Stimulated activated CD4-positive, alpha-beta T cell treated with anti-CD3 and anti-CD28 coated beads, Interleukin-4, amount 100 ng/mL, for 48 hours (primary cell): ENCODE measurements at places on chromosomes 2 and 18.
A peak's percentile ranks its signal among the peaks of the same experiment; 100 is the strongest.

DNA sequence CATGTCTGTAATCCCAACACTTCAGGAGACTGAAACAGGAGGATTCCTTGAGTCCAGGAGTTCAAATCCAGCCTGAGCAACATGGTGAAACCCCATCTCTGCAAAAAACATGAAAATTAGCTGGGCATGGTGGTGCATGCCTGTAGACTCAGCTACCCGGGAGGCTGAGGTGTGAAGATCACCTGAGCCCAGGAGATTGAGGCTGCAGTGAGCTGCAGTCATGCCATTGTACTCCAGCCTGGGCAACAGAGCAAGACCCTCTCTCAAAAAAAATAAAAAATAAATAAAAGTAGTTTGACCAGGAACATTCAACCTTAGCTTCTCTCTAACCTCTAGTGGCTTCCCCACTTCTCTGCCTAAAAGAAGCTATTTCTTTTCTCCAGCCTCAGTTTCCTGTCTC is 23.8 kb downstream of the SH3BP4 start:
- DNase-seq = no peak

- DNase-seq = peak; percentile 68
Measured at GRCh38 chr2:85826990-85827878, 61.6 kb downstream of the ST3GAL5 start.

- DNase-seq = no peak
Measured at GRCh38 chr2:203404996-203405395, 76.8 kb downstream of the ABI2 start.

DNA sequence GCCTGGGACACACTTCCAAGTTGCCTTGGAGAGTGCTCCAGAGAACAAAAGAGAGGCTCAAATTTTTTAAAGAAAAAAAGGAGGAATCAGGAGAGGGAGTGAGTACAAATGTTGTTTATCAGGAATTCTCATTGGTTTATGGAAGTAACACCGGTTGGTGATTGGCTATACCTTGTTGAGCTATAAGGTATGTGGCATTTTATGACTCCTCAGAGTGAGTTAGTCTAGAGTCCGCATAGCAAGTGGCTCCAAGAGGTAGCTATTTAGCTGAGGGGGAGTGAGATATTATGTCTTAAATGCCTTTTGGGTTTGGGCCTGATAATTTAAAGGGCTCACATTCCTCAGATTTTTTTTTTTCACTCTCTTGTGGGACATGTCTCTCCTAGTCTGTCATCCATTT is 85.7 kb downstream of the ARHGEF4 start:
- DNase-seq = no peak

GRCh38 chr18:11872479-11873136 is 21.4 kb downstream of the CHMP1B start:
- no peak for DNase-seq

- DNase-seq = no peak
Measured at GRCh38 chr18:75775121-75775520, 347.6 kb upstream of the SMIM21 start.

DNA sequence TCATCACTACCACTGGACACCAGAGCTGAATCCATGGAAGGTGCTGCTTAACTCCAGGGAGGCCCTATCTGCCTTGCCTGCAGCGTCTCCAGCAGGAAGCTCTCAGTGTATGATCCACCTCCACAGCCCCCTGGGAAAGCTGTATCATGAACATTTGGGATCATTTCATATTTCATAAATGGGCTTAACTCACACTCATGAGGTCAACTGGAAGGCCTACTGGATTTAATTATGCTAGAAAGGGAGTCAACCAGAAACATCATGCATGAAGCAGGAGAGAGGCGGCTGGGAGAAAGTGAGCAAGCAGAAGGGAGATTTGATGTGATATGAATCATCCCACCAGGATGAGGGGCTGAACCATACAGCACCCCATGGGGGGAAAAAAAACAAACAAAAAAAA is 537.7 kb downstream of the TNS1 start:
- DNase-seq = no peak

DNA sequence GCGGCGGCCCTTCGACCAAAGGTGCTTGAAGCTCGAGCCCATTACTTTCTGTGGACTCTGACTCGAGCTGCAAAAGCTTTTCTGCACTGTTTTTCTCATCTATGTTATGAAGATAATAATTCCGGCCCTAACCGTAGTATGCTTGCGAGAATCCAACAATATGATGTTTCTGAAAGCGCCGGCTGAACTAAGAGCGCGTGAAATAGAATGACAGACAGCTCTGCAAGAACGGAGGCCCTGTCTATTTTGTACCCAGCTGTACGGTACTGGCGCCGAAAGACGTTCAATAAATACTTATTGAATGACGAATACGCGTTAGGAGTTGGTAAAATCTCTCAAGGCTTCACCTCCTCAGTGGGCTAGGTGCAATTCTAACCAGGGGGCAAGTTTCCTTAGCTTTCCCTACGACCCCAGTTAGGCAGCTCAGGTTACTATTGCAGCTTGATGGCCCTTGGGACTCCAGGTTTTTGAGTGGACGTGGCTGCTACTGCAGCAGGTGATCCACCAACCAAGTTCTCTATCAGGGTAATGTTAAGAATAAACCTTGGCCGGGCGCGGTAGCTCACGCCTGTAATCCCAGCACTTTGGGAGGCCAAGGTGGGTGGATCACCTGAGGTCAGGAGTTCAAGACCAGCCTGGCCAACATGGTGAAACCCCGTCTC is 570 bp downstream of the SCRN3 start:
- DNase-seq = no peak

DNA sequence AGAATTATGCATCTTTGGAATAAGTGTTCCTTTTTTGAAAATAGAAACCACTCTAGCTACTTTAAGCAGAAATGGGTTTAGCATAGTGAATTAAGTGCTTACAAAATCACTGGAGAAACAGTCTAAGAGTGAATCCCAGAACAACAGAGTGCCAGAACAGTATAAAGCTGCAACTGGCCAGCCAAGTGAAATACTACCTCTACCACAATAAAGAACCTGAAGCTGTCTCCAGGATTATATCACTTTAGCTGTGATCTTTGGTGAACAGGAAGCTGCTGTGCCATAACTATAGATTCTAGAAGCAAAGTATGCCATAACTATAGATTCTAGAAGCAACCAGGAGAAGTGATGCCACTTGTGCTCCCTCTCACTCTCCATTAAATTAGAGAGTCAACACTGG is 7.6 kb downstream of the CAMKMT start:
- no peak for DNase-seq

- DNase-seq = no peak
Measured at GRCh38 chr2:59233448-59233847, 992.3 kb upstream of the FANCL start.

DNA sequence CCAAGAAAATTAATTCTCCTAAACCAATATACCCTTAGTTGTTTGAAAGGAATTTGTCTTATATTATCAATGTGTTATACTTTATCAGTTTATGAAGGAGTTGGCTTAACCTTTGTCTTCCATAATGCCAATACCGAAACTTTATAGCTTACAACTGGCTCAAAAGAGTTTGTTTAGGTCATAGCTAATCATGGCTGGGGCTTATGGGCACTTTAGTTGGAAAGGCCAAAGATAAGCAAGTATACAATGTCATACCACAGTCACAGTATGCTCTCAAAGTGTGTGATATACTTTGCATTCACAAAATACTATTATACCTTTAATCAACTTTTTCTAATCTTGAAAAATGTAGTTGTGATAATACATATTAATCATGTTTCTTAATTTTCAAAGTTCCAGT is 2.3 kb downstream of the KLHL41 start:
- no peak for DNase-seq

DNA sequence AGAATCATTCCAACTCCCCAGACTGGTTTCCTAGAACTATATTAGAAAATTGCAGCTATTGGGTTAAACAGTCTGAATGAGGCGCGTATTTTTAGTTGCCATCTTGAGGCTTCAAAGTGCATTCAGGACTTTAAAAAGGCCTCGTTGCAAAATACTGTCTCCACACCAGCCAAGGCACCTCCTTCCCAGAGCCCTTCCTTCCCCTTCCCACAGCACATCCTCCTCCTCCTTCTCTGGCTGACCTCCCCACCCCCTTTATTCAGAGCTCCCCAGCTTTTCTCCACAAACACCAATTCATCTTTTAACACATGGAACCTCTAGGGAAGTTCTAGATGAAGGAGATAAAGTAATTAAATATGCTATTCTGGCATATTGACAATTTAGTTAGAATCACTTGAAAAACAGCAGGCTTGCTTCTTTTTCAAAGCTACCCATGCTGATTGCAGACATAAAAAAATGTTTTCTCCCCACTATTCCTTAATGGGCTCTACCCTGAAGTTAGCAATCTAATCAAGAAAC is 90.3 kb downstream of the RTP5 start:
- DNase-seq = no peak

DNA sequence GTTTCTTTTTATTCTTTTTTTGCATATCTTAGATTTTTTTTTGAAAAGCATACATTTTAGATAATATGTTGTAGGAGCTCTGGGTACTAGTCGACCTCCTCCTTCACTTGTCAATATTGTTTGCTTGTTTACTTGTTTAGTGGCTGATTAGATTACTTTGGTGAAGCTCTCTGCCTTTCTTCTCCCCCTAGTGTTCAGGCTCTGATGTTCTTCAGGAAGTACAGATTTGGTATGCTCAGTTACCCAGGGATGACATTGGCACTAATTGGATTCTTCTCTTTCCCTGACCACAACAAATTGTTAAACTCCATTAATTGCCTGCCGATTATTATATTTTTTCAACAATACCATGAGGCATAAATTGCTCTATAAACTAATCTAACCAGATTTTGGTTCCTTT is 491.2 kb downstream of the SUCLG1 start:
- no peak for DNase-seq

GRCh38 chr2:192369969-192370368 is 175.2 kb upstream of the TMEFF2 start:
- no peak for DNase-seq

DNA sequence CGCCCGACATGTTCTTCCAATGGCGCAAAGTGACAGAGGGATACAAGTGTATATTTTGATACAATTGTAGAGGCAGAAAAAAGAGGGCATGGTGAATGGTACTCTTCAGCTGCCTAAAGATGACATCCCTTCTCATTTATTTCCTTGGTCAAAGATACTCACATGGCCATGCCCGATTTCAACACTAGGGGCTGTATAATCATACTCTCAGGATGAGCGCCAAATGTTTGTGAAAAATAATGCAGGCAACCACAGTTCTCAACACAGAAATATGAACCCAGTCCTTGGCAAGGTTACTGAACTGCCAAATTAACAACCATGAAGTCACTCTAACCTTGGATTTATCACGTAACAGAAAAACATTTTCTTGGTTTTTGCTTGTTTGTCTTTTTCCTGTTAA is 204.4 kb downstream of the CCDC102B start:
- no peak for DNase-seq

- no peak for DNase-seq
Measured at GRCh38 chr2:181076658-181077057, 96.3 kb downstream of the UBE2E3 start.

DNA sequence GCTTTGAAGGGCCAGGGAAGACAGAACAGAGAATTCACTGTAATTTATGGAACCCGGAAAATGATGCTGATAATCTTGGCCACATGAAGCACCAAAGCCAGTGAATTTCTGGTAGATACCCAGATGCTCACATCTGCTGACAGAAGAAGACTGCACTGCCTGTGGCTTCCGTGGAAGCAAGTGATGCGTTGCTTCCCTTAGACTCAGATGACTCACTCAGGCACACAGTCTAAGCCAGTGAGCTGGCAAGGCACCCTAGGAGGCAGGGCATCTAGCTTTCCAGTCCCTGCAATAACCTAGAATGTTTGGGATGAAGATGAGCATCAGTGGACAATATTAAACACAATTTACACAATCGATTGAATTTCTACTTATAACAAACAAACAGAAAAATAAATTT is 284.7 kb downstream of the CMPK2 start:
- DNase-seq = no peak

DNA sequence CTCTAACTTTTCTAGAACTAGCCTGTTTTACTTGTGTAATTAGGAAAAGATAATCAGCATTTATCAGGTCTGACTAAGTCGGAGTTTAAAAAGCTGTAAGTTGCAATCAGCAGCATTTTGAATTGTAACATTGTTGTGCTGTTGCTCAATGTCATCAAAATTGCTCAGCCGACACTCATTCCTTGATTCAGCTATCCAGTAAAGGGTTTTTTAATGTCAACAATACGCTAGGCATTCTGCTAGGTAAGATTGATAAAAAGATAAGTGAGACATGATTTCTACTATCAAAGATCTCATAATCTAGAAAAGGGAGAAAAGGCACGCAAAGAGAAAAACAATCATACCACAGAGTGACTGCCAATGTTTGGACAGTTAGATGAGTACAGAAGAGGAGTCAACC is 327.1 kb upstream of the CDH2 start:
- no peak for DNase-seq

GRCh38 chr18:75167759-75168618 is 41.0 kb downstream of the PTGR3 start:
- no peak for DNase-seq

DNA sequence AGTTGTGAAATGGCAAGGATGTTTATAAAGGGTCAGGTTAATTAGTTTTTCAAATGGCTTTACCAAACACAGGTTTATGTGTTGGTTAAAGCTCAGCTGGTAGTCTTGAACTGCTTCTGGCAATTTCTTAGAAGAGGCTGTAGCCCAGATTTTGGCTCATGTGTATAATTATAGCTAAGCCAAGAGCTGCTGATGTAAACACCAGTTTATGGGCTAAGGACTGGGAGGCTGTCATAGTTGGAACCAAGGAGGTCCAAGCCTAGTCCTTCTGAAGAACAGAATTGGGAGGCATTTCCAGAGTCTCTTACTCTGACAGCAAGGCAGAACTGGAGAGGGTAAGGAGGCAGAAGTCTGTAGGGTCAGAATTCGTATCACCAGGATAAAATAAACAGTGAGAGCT is 25.4 kb downstream of the UBE2E3 start:
- DNase-seq = no peak

GRCh38 chr2:20640411-20641122 is 10.3 kb downstream of the HS1BP3 start:
- DNase-seq = no peak

DNA sequence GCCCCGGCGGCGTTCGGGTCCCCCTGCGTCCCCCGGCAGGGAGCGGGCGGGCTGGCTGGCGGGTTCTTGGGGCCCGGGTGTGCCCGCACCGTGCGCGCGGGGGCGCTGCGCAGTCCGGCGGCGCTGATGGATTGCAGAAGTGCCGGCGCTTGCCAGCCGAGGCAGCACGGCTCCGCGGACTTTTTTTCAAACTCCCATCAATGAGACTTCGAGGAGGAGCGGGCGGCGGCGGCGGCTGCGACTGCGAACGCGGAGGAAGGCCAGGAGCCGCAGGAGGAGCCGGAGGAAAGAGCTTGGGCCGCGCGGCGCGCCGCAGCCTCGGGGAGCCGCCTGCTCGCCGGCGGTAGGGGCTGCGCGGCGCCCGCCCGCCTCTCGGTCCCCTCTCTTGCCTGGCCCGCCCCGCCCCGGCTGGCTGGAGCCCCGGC is at the start of gene GLI2:
TSS of gene GLI2 (plus strand) at position 123 of the 425 bp plus-strand sequence. CDS start 61,453 bp downstream, outside the sequence.
- peak; percentile 31 for DNase-seq
